ENCODE measurements at places on chromosomes 5 and 9. TPM values are rescaled to one million over a fixed set of nuclear protein-coding genes. Genes with fewer than 3 reads are reported as not detected.
A peak's percentile ranks its signal among the peaks of the same experiment; 100 is the strongest.

Gene CD72
- total RNA-seq: 1.8 TPM

DNA sequence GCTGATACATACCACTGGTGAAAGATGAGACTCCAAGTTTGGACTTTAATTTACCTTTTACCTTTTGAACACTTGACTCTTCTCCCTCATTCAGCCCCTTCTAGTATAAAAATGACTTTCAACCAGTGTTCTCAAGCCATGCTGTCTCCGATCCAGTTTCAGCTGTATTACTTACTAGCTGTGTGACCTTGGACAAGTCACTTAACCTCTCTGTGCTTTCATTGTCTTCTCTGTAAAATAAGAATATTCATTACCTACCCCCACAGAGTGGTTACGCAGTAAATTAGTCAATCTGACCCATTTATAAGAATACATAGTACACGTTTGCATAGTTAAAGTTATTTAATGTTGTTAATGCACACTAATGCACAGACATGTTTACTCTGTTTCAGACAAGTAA lies 12.6 kb upstream of the CEMIP2 start:
- DNase-seq: no peak

- DNase-seq: no peak
Measured at GRCh38 chr5:40499007-40499406, 180.7 kb upstream of the PTGER4 start.

Gene SLC6A3
- not detected for total RNA-seq

GRCh38 chr5:149611326-149611725 lies 30.0 kb downstream of the ARHGEF37 start:
- DNase-seq: no peak

- peak; percentile 1 for DNase-seq
Measured at GRCh38 chr5:84149094-84149493, 235.6 kb downstream of the EDIL3 start.

All from MCF 10A (cell line).